ENCODE measurements at places on chromosomes 2 and 18.

- DNase-seq: no peak
Observed at GRCh38 chr2:16331772-16332171, 333.9 kb downstream of the CYRIA start.

DNA sequence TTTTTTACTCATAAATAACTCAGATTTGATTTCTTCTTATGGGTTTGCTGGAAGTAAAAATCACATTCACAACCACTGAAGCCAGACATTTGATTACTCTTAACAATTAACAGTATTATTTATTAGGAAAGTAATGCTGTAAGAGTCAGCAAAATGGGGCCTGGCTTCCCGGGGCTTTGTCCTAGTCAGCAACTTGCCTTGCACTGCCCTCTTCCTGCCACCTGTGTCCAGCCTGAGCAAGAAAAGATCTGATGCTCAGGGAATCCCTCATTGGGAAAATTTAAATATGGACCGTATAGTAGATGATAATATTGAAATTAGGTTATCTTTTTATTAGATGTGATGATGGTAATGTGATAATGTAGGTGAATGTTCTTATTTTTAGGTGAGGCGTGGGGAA is 30.8 kb upstream of the ACYP2 start:
- DNase-seq: no peak

- no peak for DNase-seq
Observed at GRCh38 chr18:75694292-75694691, 266.8 kb upstream of the SMIM21 start.

- DNase-seq: no peak
Observed at GRCh38 chr18:14189858-14190257, 57.6 kb upstream of the ZNF519 start.

DNA sequence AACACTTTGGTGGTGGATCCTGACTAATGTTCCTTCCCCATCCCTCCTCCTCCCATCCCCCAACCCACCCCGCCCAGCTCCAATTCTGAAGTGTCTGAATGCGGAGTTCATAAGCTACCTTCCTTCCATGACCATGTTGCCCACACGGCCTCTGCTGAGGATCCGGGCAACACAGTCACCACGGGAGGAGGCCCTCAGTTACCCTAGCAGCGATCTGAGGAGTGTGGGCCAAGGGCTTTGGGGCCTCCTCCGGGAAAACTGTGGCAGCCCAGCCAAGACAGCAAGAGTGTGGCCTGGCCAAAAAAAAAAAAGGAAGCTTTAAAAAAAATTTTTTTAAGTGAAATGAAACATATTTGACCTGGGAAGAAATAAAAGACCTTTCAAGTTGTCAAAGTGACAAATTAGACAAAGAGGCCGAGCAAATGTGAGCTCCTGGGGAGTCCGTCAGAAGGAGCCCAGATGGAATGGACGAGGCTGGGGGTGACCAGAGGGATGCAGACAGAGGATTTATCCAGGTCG is 169.0 kb upstream of the PKDCC start:
- no peak for DNase-seq

DNA sequence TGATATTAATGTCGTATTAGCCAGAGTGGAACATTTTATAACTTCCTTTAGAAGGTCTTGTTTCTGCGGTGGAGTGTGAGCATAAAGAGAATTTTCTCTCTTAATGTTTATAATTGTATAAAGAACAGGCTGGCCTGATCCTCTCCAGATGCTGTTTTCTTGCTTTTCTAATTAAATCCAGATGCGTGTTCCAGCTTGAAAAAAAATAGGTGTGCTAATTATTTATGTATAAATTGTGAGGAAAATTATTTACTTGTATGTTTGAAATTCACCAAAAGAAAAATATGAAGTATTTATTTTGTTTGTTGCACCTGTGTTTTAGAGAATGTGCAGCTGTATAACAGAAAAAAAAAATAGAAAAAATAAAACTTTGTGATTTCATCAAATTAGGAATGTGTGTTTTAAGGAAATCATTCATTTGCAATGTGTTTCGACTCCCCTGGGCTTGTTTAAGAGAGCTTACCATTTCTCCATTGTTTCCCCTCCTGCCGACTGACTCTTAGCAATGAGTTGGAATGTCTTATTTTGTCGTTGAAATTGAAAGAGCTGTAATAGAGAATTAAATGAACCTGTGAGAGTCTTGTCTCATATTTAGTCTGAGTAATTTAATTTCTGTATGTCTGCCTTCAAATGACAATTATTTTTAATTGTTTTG is 220.1 kb upstream of the NXPH2 start:
- DNase-seq: no peak

DNA sequence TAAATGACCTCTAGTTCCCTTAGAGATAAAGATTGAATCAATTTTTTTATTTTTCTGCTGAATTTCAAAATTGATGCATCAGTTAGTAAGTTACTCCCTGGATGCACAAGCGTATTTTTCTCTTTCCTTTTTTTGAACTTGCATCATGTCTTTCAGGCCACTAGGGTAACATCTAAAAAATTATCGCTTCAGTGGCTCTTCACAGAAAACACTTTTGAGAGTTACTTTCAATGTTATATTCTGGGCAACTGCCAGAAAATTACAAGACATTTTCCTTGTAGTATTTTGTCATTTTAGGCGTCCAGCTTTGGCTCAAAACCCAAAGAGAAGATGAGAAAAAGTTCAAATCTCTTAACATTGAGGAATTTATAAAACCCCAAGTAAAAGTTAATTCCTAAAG is 59.8 kb downstream of the DSEL start:
- no peak for DNase-seq

DNA sequence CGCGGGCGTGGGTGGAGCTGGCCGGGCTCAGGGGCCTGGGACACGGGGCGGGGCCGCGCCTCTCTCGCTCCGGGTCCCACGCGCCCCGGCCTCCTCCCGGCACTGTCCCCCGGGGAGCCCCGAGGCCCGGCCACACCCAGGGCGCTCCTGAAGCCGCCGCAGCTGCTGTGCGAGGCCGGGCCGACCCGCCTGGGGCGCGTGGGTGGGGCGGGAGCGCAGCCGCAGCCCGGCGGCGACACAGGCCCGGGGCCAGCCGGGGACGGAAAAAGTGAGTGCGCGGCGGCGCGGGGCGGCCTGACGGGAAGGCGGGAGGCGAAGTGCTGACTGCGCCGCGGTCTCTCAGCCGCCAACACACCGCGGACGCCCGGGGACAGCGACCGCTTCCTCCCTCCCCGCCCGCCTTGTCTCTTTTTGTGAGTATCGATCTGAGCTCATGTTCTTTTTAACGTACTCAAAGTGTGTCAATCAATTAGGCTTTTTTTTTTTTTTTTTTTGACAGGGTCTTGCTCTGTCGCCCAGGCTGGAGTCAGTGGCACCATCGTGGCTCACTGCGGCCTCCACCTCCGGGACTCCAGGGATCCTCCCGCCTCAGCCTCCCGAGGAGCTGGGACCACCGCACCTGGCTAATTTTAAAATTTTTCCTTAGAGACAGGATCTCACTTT is 14.5 kb downstream of the PDCD1 start:
- no peak for DNase-seq

DNA sequence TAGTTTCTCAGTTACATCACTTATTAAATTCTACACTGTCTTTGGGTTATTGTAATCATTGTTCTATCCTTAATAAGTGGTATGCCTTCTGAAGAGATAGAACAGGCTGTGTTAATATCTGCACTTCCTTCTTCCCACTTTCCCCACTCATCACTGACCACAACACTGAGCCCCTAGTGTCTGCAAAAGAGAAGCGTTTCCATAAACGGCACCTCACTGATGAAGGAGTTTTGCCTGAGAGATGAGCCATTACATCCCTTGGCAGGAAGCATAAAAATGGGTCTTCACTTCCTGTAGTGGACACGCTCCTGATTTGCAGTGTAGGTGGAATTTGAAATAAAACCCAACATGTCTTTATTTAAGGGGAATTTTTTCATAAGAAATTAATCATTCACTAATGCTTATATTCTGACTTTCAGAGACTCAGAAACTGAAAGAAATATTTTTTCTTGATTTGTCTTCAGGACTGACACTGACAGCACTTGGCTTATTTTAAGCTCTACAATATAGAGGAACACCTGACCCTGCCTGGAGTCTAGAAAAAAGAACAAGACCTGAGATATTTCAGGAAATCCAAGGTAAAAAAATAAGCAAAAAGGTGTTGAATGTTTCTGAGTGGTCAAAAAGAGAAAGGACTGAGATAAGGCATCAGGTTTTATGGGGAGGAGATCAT is 275.3 kb downstream of the RAD51AP2 start:
- DNase-seq: no peak

GRCh38 chr2:33666879-33667278 is 67.8 kb upstream of the FAM98A start:
- DNase-seq: no peak

DNA sequence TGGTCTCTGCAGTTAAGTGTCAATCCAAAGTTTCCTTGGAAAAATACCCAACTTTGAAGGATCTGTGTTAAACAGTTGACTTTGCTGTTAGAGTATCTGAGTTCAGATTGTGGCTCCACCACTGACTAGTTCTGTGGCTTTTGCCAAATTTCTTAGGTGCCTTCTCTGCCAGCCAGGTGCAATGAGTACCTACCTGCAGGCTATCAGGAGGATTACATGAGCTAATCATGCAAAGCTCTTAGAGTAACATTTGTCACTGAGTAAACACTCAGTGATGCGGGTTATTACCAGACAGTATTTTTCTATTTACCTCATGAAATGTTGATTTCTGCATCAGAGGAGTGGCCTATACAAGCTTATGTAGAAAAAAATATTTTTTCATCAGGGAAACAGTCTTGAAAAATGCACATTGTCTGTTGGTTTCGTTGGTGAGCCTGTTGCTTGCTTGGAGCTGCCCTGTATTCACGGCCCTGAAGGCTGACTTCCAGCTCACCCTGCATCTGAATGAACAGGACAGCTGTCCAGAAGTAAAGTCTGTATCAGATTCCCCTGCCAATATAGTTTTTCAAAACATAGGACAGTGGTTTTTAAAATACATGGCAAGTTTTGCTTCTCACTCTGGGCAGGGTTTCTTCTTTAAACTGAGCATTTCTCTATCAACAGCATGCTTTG is 235.1 kb downstream of the CDCA7 start:
- DNase-seq: no peak

GRCh38 chr18:32337821-32338220 is 132.9 kb downstream of the GAREM1 start:
- no peak for DNase-seq

- no peak for DNase-seq
Observed at GRCh38 chr2:82278416-82278815, 1973.9 kb upstream of the LRRTM1 start.

DNA sequence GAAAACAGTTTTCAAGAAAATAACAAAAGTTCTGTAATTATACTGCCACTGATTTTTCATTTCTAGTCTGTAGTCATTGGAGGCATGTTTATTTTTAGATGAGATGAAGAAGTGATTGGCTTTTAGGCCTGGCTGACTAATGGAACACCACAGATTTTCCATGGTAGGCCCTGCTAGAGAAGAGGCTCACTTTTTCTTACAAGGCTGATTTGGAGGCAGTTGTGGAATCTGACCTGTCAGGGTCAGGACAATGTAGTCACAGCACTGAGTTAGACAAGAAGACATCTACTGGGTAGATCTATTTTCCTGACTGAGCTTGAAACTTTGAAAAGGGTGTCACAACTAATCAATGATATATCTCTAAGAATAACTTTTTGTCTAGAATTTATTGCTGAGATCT is 43.9 kb downstream of the KDM3A start:
- no peak for DNase-seq

DNA sequence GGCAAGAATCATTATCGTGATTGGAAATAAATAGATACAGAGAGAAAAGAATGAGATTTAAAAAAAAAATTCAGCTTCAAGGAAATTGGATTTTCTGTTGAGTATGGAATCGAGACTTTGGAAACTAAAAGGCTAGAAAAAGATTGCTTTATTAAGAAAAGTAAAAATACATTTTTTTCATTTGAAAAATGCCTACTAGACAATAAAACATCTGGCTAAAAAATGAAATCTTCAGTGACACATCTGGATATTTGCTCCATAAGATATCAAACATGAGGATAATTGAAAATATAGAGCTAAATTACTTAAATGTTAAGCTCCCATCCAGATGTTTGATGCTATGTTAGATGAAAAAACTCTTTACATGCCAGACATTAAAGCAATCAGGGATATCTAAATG is 879.5 kb downstream of the TSN start:
- DNase-seq: no peak

GRCh38 chr2:134943540-134943939 is 24.9 kb downstream of the CCNT2 start:
- DNase-seq: no peak

- DNase-seq: no peak
Observed at GRCh38 chr2:69356471-69356870, 30.6 kb downstream of the GFPT1 start.

GRCh38 chr18:32251466-32251865 is 61.6 kb downstream of the MEP1B start:
- no peak for DNase-seq

DNA sequence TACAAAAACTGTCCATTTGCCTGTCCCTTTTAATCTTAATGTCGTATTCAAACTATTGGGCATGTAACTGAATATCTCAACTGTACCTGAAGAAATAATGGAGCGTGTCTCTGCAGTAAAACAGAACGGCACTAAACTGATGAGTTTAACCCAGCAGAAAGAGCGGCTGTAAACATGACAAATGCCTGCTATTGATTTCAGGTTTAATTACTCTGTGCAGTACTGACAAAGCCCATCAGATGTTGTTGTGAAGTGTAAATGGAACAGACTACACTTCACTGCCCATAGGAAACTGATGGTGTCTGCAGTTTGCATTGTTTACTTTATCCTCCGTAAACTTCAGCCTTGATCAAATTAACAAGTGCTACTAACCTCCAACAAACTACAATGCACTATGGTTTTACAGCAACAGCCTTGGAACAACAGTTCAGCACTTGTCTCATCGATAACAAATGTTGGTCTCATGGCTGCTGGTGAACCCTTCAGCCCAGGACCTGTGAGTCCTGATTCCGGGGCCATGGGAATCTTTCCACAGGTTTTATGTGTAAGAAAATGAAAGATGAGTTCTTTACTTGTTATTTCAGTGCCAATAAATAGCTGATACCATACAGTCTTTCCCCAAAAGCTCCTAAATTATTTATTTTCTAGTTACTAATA is 316.5 kb downstream of the CCDC178 start:
- no peak for DNase-seq

GRCh38 chr18:34592961-34593382 is 117.1 kb upstream of the DTNA start:
- DNase-seq: no peak

- DNase-seq: no peak
Observed at GRCh38 chr2:110153416-110153815, 37.8 kb upstream of the MALL start.

GRCh38 chr18:58572181-58572580 is 56.7 kb downstream of the ALPK2 start:
- DNase-seq: no peak

All from iPS DF 6.9 (cell line).